ENCODE measurements at places on chromosomes 5 and 9.

DNA sequence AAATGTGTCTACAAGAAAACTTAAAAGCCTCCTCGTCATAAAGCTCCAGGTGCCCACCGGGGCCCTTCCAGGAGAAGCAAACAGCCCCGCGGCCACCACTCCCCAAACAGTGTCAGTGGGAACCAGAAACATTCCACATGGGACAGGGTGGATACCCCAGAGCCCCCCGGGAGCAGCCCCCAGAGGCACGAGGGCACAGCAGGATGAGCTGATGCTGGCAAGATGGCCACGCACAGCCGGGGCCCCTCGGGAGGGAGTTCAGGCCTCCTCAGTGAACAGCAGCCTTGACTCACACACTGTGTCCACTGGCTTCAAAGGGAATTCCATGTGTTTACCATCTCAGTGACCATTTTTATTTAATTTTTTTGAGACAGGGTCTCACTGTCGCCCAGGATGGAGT lies 10.5 kb downstream of the EXD3 start:
- DNase-seq, result no peak

DNA sequence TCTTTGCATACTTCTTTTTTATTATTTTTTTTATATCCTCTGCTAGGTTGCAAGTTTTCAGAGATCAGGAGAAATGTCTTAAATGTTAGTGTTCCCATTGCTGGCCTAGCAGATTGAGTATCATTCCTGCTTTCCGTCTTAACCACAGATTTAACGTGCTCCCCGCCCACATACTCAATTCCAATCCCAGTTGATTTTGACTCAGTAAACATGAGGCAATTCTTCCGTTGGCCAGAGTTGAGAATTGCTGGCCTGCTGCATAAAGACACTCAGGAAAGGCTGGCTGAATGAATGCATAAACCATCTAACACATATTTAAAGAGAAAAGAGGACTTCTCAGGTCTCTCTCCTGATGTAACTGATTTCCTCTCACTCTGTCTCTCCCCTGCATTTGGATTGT lies 46.8 kb upstream of the PLPP6 start:
- no peak for DNase-seq

DNA sequence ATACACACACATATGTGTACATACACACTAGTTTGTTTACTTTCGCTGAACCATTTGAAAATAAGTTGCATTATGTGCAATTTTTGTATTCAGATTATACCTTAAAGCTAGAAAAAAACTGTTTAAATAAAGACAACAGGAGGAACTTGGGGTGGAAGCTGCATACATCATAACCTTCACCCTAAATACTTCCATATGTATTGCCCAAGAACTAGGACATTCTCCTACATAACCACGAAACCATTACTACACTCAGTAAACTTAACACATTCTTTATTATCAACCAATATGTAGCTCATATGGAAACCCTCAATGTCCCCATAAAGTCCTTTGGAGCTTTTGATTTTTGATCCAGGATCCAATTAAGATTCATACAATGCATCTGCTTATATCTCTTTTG lies 83.3 kb downstream of the GIN1 start:
- no peak for DNase-seq

- DNase-seq, result no peak
Measured at GRCh38 chr9:72807765-72808445, 144.9 kb downstream of the ALDH1A1 start.

DNA sequence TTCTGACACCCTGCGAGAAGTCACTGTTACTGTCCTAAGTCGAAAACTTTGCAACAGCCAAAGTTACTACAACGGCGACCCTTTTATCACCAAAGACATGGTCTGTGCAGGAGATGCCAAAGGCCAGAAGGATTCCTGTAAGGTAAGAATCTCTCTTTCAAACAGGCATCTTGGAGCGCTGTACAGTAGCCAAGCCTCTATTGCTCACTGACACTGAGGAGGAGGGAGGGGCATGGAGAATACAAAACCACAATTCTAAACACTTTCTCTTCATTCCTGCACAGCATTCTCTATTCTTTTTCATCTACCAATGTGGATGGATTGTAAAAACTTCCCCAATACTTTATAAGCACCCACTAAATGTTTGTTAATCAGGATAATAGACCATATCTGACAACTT lies 7.4 kb downstream of the GZMK start:
- no peak for DNase-seq

DNA sequence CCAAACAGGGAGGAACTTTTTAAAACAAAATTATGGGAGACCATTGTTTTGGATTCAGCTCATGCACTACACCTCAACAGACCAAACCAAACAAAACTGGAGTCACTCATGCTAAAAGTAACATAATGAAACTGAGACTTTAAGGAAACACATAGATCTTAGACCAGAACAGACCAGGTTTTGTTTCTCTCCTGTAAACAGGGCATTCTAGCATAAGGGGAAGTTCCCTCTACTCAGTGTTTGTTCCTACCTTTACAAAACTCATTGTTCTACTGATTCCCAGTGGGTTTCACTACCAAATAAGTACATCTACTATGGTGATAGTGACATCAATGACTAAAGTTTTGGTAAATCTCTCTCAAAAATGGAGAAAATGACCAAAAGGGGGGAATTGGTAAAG lies 1103.6 kb upstream of the EDIL3 start:
- DNase-seq, result no peak

GRCh38 chr9:114348261-114348905 lies 18.7 kb downstream of the ORM2 start:
- no peak for DNase-seq

DNA sequence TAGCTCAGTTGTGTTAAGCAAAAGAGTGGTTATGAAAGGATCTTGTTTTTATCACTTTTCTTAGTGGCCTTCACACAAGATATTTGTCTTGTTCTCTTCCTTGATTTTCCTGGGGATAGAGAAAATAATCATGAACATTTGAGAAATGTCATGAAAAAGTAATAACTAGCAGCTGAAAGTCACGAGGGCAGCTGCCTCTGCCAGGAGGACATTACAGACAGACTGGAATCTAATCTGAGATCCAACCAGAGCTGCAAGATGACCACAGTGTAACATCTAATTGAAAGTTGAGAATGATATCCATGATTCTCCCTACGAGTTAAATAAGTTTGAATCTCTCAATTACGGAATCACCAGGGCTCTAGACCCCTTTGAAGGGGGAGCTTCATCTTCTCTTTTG lies 274.9 kb downstream of the ARHGAP26 start:
- no peak for DNase-seq
